ENCODE measurements at places on chromosomes 4 and X. TPM values are rescaled to one million over a fixed set of nuclear protein-coding genes. Genes with fewer than 3 reads are reported as not detected.
A peak's percentile ranks its signal among the peaks of the same experiment; 100 is the strongest.

DNA sequence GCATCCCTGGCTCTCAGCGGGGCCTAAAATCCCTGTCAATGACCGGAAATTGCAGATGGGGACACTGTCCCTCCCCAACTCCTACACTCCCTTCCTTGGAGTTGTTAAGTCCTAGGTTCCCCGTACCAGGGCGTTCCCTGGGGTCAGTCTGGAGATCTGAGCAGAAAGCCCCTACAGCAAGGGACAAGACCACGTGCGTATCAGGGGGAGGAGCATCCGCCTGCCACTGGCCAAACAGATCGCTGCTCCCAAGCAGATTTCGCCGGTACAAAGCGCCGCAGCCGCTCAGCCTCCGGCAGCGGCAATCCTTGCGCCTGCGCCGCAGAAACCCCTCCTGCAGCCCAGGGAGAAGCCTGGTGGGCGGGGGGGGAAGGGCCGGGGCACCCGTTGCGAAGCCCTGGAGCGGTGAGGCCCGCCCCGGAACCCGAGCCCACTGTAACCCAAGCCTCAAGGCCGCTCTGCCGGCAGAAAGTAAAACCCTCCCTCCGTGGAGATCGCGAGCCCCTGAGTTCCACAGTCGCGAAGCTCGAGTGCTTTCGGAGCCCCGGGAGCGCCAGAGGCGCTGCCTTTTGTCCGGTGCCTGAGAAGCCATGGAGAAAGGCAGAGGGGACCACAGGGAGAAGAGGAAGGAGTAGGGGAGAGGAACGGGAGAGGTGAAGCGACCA lies 2.7 kb downstream of the CRMP1 start:
- peak; percentile 93 for DNase-seq

DNA sequence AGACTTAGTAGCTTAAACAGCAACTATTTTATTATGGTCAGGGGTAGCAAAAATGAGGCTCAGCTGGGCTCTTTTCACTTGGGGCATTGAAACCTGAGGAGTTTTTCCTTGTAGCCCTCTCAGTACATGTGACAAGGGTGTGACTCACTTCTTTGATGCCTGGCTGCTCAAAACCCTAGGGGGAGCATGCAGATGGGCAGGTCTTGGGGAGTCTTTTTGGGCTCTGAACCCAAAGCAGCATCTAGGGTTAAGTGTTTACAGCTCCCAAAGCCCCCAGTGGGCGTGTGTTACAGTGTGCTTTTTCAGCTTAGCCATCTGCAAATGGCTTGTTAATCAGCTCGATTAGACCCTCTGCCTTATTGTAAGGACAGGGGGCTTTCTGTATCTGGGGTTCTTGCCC lies 1752.7 kb downstream of the PCDH7 start:
- DNase-seq: peak; percentile 5

DNA sequence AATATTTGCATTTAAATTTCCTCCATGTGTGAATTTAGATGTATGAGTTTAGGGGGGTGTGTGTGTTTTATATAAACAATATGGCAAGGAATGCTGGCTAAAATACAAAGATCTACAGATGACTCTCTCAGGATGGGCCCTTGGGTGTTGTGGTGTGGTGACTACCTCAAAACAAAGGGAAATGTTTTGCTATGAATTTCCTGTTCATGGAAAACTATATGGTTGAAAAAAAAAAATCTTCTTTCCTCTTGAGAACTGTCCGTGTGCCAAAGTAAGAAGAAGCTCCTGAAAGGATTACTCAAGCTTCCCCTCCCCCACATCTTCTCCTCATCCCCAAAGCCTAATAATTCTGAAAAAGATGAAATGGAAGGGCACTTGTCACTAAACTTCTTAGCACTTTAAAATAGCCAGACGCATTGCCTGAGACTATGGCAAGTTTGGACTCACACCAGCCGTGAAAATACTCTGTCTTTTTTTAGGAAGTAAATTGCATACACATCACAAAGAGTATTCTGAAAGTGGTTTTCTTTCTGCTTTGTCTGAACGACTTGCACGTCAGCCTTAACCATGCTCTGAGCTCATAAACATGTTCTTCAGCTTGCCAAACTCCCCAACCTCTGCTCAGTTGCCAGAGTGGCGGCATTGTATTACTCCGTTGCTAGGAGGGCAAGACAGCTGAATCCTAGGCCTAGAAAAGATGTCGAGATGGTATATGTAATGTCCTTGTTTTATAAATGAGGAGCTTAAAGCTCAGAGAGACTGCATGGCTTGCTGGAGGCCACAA lies 250.4 kb upstream of the JADE1 start:
- DNase-seq: no peak

GRCh38 chrX:53997724-53998123 lies 46.5 kb downstream of the PHF8 start:
- DNase-seq: no peak

GRCh38 chr4:167032871-167033270 lies 201.4 kb downstream of the SPOCK3 start:
- DNase-seq: no peak

DNA sequence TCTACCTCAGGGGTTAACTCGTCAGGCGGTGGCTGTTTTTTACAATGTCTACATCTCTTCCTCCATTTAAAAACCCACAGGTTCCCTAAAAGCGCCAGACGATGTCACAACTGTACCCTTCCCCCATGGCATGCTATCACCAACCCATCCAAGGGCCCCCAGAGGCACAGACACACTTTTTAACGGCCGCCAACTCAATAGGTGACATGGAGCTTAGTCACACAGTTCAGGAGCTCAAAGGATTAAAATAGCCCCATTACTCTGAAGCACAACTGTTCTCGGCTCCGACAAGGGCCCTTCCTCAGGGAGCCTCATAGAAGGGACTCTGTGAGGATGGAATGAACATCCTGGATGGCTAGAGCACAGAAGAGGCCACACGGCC lies 12.4 kb downstream of the SH3KBP1 start:
- DNase-seq: no peak

NR3C2 gene
- total RNA-seq: 3.0 TPM

COX18 gene
- total RNA-seq: 44.7 TPM

TXK gene
- 0.50 TPM for total RNA-seq

FHIP1A gene
- 95.8 TPM for total RNA-seq

TMSB15B gene
- total RNA-seq: 6.8 TPM

KLHL34 gene
- total RNA-seq: 1.9 TPM

INTU gene
- total RNA-seq: 17.0 TPM
